ENCODE measurements at places on chromosomes 6 and 20. TPM values are rescaled to one million over a fixed set of nuclear protein-coding genes. Genes with fewer than 3 reads are reported as not detected.

The PLEKHG1 gene
- polyA plus RNA-seq, result 36.6 TPM

The KCNB1 gene
- polyA plus RNA-seq, result 0.50 TPM

The ZDHHC14 gene
- polyA plus RNA-seq, result 19.1 TPM

The IRAK1BP1 gene
- polyA plus RNA-seq, result 7.6 TPM

The MKKS gene
- polyA plus RNA-seq, result 34.5 TPM

The SASH1 gene
- 23.9 TPM for polyA plus RNA-seq

The SPDEF gene
- polyA plus RNA-seq, result 0.23 TPM

The COL20A1 gene
- 1.2 TPM for polyA plus RNA-seq

The MUCL3 gene
- polyA plus RNA-seq, result 0.13 TPM

The TULP1 gene
- 1.7 TPM for polyA plus RNA-seq

The LINC00237 gene
- not detected for polyA plus RNA-seq

Measured in renal pelvis (tissue), 12 donors.